Putamen (tissue), 1 donor: ENCODE measurements at places on chromosomes 12 and 14.

DNA sequence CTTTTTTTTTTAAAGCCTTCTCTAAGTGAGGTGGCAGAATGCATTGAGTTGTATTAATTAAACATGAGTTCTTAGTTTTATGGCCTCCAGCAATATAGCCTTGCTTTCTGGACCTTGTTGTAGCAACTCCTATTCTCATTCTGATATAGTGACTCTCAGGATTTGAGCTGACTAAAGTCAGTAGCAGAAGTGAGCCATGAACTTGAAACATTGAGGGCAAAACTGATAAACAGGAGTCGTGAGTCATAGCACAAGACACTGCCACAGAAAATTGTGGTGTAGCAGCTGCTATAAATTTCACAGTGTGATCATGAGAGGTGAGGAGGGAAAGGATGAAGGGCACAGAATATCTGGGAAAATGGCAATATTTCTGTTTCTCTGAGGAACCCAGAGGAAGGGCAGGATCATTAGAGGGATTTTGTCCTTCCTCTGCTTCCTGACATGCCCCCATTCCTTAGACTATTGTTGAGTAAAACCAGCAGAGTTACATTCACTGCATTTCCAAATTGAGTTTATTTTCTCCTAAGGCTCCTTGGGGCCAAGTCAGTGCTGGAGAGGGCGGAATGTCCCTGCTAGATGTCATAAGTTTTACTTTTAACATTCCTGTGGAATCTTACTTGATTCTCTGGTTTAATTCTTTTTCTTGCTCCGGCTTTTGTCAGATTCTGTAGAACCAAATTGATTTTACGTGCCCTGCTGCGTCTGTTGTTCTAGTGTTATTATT lies 7.5 kb downstream of the KLRG1 start:
- no peak for DNase-seq

DNA sequence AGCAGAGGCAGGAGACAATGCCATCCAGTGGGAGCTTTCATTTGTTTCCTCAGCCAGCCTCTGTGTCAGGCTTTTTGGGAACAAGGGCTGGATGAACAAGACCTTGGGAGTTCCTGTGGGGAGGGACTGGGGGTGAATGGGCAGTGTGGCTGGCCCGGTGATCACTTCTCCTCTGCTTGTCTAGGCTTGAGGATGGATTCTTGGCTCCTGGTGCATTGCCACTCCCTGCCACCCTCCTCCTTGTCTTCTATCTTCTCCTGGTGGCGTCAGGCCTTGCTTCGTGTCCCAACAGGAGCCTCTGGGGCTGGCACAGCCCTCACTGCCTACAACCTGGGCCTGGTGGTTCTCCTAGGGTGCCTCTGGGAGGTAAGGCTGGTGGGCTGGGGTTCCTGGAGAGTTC lies 25.0 kb upstream of the KCNA5 start:
- no peak for DNase-seq

DNA sequence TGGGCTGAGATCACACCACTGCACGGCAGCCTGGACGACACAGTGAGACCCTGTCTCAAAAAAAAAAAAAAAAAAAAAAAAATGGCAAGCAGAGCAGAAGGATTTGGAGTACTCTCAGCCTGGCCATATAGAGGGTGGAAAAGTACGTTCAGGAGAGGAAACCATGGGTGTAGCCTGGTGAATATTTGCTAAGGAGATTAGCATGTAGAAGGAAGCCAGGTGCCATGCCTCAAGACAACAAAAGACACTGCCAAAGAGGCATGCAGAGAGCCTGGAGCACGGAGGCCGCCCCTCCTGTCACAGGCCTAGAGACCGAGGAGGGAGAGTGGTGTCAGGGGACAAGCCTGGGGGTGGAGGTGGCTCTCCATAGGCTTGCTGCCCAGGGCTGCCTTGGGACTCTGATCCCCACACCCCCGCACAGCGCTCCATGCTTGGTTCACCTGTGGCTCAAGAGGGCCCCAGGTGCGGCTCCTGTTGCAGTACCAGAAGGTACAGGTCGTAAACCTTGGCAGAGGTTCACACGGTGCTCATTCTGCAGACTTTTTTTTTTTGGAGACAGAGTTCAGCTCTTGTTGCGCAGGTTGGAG lies 27.9 kb upstream of the DEGS2 start:
- no peak for DNase-seq

DNA sequence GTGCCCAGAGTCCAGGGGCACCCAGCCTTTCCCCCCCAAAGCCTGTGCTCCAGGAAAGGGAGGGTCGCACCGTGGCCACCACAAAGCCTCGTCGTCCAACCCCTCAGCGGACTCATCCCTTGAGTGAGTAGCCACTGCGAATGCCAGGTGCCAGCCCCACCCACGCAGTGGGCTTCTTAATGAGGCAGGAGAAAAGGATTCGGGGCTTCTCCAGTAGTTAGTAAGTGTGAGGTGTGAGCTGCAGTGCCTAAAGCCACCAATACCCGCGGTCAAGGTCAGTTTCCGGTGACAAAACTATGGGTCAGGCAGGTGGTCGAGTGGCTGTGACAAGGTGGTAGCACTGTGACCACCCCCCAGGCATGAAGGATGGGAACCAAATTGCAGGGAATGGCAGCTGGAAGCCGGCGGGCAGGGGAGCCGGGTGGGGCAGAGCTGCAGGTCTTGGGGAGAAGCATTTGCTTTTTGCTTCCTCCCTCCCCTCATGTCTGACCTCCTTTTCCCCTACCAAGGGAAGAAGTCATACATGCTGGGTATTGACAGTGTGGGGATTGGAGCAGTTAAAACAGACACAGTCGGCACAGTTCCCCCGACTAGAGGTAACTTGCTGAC lies 8.0 kb downstream of the RAN start:
- no peak for DNase-seq

DNA sequence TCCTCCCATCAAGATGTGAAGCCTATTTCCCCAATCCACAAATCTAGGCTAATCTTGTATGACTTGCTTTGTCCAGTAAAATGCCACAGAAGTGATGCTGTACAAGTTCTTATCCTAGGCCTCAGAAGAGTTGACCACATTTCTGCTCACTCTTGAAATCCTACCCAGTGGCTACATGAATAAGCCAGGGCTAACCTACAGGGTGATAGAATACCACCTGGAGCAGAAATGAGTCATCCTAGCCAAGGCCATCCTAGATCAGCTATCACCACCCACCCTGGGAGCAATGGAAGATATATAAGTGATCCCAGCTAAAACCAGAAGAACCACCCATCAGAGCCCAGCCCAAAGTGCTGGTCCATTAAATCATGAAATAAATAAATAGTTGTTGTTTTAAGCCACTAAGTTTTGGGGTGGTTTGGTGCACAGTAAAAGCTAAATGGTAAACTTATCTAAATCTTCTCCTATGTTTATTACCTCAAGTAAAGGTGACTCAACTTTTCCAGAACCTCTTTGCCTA lies 105.1 kb downstream of the RPS29 start:
- DNase-seq = no peak

DNA sequence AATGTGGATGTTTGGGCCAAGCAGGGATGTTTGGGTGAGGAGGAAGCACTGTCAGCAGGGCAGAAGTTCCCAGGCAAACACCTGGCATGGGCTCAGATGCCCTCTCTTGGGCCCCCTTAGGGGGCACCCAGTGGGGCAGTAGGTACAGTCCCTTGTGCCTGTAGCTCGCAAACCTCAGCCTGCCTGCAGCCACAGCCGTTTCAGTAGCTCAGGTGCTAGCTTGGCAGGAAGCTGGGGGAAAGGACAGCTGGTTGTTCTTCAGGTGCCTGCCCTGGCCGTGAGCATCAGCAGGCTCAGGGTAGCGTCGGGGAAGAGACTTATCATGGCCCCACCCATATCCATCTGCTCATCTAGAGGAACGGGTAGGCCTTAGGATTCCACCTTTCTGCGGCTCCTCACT lies 67.5 kb downstream of the B4GALNT3 start:
- no peak for DNase-seq

GRCh38 chr12:48002414-48002730 lies 1.9 kb downstream of the COL2A1 start:
- no peak for DNase-seq

DNA sequence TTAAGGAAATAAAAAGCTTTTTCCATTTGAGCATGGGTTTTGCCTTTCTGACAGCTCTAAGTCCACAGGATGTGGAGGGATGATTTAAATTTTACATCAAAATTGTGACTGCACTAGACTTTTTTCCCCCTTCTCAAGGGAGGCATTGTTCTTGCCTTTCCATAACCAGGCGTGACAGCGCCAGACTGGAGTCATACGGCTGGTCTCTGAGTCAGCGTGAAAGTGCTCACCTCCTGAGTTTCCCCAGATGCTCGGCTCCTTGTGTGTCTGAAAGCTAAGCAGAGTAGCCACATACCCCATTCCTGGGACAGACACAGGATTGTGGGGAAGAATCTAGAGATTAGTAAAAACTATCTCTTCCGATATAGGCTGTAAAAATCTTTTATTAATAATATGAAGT lies 43.1 kb downstream of the SOX5 start:
- no peak for DNase-seq

- no peak for DNase-seq
Measured at GRCh38 chr12:115470977-115471376, 787.0 kb upstream of the TBX3 start.

DNA sequence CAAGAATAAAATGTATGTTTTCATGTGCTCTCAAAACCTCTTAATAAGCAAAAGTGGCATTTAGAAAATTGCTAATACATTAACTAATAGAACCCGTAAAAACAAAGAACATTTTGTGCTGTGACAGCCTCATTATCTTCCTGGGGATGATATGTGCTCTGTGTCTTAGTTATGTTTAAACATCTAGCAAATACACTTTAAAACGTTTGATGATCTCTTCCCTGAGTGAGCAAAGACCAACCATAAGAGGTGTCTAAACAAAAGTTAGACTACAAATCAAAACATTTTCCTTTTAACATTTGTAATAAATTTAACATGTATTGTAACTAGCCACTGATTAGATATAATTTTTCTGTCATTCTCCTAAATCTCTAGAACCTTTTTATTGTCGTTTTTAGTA lies 95.8 kb downstream of the SOX5 start:
- no peak for DNase-seq

DNA sequence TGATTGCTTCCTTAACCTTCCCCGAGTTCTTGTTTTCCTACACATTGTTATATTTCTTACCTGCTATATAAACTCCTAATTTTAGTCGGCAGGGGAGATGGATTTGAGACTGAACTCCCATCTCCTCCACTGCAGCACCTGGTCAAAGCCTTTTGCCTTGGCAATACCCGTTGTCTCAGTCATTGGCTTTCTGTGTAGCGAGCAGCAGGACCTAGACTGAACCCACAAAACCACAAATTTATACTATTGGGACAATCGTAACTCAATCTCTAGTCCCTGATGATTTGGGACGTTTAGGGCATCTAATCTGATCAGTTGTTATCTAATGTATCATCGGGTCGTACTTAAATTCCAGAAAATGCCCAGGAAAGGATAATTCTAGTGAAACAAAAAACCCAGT lies 37.8 kb upstream of the BAZ1A start:
- no peak for DNase-seq

GRCh38 chr14:24077086-24077485 lies 5.7 kb downstream of the CPNE6 start:
- no peak for DNase-seq

GRCh38 chr12:62136496-62136895 lies 123.7 kb upstream of the USP15 start:
- no peak for DNase-seq

DNA sequence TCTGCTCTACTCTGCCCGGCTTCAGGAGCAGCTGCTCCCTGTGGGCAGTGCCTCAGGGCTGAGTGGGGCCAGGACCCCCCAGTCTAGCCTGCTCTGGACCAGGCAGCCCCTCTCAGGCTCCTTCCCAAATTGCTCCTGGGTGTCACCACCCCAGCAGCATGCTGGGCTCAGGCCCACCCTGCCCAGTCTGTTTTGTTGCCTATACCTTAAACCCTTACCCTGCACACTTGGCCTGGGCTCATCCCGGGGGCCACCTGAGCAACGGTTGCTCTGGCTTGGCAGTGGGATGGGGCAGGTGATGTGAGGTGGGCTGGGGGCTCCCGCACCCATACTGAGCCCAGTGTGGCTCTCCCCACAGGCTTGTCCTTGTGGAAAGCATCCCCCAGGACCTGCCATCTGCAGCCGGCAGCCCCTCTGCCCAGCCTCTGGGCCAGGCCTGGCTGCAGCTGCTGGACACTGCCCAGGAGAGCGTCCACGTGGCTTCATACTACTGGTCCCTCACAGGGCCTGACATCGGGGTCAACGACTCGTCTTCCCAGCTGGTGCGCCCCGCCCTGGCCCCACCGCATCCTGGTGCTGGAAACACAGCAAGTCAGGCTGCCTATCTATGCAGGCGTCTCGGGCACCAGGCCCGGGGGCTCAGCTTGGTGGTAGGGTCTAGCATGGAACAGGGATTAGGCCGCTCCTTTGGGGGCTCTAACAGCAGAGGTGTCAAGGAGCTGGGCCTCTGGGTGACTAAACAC lies 3.9 kb downstream of the PLD4 start:
- DNase-seq = no peak

DNA sequence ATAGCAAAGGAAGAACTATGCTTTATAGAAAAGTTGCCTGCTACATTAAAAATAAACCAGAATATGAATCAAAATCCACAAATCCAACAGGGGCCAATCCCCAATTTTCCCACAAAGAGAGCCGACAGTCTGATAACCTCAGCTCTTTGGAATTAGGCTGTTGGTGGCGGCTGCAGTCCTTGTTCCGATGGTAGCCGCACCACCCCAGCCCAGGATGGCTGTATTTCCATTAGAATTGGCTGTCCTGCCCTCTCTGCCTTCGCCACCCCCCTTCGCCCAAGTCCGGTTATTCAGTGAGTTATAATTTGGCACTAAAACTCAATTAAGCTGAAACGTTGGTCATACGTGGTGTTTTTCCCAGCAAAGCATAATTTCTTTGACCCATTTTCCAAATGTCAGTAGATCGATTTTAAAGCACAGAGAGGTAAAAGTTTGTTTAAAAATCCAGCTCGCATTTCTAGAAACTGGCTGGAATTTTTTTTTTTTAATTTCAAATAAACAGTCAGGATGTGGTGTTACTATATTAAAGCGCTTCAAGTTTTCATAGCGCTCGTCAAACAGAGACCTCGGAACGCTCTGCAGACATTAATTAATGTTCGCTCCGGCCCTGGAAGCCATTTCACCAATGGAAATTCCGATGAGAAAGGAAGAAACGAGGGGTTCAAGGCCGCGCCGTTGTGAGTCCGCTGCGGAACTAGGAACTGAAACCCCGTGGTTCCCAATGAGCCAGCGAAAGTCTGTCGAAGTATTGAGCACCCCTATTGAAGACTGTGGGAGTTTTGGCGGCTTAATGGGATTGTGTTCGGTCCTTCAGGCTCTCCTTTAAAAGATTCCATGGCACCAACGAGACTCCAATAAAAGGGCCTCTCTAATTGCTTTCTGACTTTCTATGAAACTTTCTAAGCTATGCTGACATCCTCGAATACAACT lies 104.8 kb upstream of the DIO3 start:
- DNase-seq = no peak

- no peak for DNase-seq
Measured at GRCh38 chr12:5332551-5332950, 99.4 kb upstream of the NTF3 start.

- DNase-seq = no peak
Measured at GRCh38 chr14:94665121-94665520, 52.9 kb downstream of the SERPINA3 start.

GRCh38 chr12:108515916-108516315 lies 839 bp downstream of the FICD start:
- DNase-seq = no peak

- DNase-seq = no peak
Measured at GRCh38 chr12:116916122-116916521, 5.4 kb downstream of the FBXW8 start.

GRCh38 chr12:47945341-47945728 lies 18.1 kb upstream of the TMEM106C start:
- DNase-seq = no peak
